ENCODE measurements at places on chromosomes 13 and 19. TPM values are rescaled to one million over a fixed set of nuclear protein-coding genes. Genes with fewer than 3 reads are reported as not detected.

HSD17B14 gene
- polyA plus RNA-seq, result 21.0 TPM

ETV2 gene
- 5.4 TPM for polyA plus RNA-seq

ERICH4 gene
- polyA plus RNA-seq, result not detected

FXYD1 gene
- 15.0 TPM for polyA plus RNA-seq

RFXANK gene
- polyA plus RNA-seq, result 78.6 TPM

ZNF844 gene
- 4.8 TPM for polyA plus RNA-seq

CIC gene
- polyA plus RNA-seq, result 8.4 TPM

C3 gene
- 9.0 TPM for polyA plus RNA-seq

ACP5 gene
- 26.4 TPM for polyA plus RNA-seq

SWSAP1 gene
- polyA plus RNA-seq, result 4.3 TPM

KCTD15 gene
- polyA plus RNA-seq, result 3.0 TPM

IRGC gene
- polyA plus RNA-seq, result not detected

ALOX5AP gene
- polyA plus RNA-seq, result 65.0 TPM

TRPC4 gene
- polyA plus RNA-seq, result 0.64 TPM

SYT3 gene
- 0.38 TPM for polyA plus RNA-seq

C19orf85 gene
- 0.07 TPM for polyA plus RNA-seq

AXL gene
- polyA plus RNA-seq, result 7.4 TPM

ZNF665 gene
- 3.6 TPM for polyA plus RNA-seq

KCNK6 gene
- 5.4 TPM for polyA plus RNA-seq

RDH13 gene
- polyA plus RNA-seq, result 41.0 TPM

DIRAS1 gene
- polyA plus RNA-seq, result 0.60 TPM

LGALS14 gene
- polyA plus RNA-seq, result not detected

PLIN5 gene
- 0.69 TPM for polyA plus RNA-seq

Data from sigmoid colon (tissue), 7 donors.